ENCODE measurements at places on chromosomes 2 and 18.
A peak's percentile ranks its signal among the peaks of the same experiment; 100 is the strongest.

GRCh38 chr18:59233017-59233410 is 13.1 kb downstream of the GRP start:
- no peak for DNase-seq

DNA sequence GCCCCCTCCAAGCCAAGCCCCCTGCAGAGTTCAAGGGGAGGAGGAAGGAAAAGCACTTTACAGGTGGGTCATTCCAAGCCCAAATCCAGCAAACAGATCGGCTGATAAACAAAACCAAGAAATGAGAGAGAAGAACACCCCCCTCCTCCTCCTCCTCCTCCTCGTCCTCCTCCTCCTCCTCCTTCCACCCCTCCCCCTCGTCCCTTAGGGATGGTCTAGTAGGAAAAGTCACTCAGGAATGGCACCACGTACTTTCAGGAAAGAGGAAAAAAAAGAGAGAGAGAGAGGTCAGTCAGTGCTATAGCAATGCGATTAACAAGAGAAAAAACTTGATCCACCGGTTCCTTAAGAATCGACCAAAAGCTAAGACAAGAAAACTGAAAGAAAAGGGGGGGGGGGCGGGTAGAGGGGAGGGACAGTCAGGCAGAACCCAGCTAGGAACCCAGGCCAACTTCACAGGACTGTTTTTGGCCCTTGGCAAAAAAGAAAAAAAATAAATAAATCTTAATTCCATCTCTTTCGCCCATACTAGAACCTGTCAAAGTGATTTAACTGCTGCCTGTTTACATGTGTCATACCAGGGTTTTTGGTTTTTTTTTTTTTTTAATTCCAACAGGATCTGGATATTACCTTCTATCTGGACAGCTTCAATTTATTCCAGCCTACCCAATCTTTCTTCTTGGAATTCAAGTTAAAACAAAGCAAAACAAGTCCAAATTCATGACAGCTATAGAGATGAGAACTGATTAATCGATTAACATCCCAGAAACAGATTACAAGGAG is 906 bp downstream of the IKZF2 start:
- no peak for DNase-seq

- DNase-seq = peak; percentile 62
Observed at GRCh38 chr2:218396688-218397462, 2.8 kb upstream of the CTDSP1 start.

DNA sequence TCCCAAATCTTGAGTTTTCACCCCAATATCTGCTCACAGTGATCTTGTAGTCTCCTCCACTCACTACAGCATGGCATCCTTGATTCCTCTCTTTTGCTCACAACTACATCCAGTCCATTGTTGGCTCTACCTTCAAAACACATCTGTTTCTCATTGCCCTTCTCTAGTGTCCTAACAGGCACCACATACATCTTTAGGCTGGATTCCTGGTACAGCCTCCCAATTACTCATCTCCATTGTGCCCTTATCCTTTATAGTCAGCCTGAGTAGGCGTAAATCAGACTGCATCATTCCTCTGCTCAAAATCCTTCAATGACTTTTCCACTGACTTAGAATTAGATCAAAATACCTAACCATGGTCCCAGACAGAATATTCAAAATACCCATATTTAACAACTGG is 10.7 kb upstream of the TAF1B start:
- no peak for DNase-seq

DNA sequence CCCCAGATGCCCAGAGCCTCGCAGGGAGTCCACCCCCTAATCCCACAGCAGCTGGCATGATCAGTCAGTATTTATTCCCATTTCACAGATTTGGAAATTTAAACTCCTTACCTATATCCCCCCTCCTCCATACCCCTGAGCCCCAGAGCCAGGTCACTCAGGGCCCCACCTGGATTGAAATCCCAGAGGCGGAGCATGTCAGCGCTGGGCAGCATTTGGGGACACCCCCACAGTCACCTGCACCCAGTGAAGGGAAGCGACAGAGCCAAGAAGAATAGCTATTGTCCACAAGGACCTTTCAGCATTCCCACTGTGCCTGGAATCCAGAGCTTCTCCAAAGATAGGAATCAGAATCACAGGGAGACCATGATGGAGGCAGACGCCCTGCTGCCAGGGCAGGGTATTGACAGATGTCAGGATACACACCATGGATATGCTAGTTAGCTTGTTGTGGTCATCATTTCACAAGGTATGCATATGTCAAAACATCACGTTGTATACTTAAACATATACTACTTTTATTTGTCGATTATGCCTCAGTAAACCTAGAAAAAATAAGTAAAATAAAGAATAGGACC is 968 bp upstream of the ASTL start:
- DNase-seq = no peak

- no peak for DNase-seq
Observed at GRCh38 chr18:9336827-9337226, 2.3 kb downstream of the TWSG1 start.

DNA sequence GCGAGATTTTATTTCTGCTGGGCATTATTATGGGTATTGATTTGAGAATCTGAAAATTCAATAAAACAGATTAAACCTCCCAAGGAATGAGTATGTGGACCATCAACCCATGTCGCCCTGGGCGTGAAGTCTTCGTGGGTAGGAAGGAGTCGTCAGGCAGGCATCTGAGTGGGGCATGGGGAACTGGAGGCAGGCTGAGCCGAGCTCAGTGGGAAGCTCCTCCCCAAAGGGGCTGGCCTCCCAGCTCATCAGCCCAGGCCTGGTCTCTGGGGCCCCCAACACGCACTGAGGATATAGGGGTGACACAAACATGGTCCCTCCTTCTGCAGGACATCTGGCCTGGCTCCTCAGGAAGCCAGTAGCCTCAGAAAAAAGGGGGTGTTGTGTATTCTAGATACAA is 265.2 kb downstream of the TFCP2L1 start:
- no peak for DNase-seq

DNA sequence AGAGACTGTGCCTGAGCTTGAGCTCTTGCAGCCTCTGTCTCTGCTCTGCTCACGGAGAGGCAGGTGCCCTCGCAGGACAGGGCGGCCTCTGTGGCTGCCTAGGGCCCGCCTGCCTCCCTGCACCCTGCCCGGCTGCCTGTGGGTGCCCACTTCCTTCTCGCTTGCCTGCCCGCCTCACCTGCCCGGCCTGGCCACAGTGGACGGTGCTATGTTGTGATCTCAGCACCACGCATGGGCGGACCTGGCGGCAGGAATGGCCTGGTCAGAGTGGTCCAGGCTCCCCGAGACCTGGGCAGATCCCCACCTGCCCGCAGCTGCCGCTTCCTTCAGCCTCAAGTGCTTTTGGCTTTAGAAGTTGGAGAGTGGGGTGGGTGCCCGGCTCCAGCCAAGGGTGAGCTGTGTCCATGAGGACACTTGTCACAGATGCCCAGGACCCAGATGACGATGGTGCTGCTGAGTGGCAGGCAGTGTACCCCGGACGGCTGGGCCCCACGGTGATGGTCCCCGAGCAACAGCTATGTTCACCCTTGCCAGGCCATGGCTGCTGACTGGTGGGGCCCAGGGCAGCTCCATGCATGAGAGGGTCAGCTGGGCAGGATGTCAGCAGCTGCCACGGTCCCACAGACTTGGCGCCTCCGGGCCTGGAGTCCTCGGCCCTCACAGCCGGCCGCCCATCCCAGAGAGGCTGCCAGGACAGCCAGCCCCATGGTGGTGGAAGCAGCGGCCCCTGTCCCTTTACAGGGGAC is 25.3 kb downstream of the RTP5 start:
- no peak for DNase-seq

- DNase-seq = peak; percentile 32
Observed at GRCh38 chr2:59462422-59463197, 1090.8 kb downstream of the BCL11A start.

DNA sequence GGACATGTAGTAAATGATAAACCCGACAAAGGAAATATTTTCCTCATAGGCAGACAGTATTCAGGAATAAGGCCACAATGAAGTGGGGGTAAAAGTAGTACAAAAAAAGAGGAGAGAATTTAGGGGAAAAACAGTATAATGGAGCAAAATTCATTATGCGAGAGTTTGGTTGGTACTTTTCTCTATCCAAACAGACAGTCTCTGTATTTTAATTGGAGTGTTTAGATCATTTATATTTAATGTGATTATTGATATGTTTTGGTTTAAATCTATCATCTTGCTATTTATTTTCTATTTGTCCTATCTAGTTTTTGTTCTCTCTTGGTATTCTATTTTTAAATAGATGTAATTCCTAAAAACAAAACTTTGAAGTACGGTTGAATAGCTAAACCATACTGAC is 170.3 kb upstream of the SP5 start:
- DNase-seq = no peak

GRCh38 chr2:196988639-196989038 is 62.1 kb upstream of the PGAP1 start:
- DNase-seq = no peak

DNA sequence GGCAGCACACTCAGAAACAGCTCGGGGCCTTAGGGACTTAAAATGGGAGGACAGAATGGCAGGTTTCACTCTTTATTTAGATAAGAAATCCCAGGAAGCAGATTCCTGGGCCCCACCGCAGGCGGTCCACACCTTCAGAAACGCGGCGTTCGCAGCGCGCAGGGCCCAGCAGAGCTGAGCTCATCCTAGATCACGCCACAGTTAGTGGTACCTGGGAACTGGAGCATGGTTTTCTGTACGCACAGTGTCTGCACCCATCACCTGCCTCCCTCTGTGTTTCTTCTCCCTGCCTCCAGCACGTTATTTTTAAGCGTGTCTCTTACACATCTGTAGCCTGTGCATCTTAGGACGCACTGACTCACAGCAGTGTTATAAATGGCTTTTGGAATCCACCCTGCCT is 242.1 kb downstream of the ALPK2 start:
- DNase-seq = no peak

DNA sequence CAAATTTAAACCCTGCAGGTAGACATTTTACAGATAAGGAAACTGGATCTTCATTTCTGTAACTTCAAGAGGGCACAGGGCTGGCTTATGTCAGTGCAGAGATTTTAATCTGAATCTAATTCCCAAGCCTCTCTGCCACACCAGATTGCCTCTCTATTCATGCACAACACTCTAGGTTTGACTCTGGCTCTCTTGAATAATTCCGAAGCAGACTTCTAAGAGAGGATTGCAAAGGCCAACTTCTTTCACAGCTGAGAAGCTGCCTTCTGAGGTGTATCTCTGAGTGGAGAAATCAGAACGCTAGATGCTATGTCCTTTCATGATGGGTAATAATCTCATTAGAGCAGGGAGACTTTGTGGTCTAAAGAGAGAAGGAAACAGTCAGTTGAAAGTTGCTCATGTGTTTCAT is 20.1 kb upstream of the MGAT5 start:
- DNase-seq = peak; percentile 39

- no peak for DNase-seq
Observed at GRCh38 chr2:217783243-217783642, 219.6 kb downstream of the TNS1 start.

DNA sequence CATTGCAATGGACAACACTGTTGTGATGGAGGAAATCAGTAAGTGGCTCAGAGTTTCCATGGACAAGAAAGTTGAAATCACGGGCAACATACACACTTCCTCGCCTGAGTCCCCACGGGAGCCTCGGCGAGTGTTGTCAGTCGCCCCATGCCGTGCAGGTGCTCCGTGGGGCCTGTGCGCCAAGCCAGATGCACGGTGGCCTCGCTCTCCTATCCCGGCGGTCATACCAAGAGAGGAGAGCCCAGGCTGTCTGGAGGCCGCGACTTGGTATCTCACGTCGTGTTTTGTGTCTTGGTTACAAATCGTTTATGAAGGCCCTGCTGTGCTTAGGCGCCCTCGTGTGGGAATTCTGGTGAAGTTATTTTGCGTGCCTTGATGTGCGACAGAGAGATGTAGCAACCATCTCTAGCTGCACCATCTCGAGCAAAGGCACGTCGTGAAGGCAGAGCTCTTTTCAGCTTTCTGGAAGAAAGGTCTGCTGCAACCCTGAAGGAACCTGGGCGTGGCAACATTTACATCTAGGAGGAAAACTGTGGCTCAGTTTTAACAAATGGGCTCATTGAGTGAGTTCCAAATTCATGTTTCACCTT is 21.8 kb downstream of the ATG4B start:
- DNase-seq = peak; percentile 30

DNA sequence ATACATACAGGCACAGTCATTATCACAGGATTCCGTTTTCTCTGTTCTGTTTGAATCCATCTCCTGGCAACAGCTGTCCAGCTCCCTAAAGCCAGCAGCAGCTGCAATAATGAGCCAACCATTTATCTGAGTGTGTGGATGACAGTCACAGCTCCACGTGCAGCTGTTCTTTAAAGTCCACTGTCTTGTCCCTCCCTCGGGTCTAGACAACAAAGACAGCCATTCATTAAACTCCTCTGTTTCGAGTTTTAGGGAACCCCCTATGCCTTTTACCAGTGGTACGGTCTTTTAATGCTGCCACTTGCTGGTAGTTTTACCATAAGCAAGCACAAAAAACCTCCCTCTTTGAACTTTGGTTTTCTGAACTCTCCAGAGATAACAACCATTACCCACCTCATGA is 16.0 kb upstream of the MSGN1 start:
- DNase-seq = peak; percentile 67

DNA sequence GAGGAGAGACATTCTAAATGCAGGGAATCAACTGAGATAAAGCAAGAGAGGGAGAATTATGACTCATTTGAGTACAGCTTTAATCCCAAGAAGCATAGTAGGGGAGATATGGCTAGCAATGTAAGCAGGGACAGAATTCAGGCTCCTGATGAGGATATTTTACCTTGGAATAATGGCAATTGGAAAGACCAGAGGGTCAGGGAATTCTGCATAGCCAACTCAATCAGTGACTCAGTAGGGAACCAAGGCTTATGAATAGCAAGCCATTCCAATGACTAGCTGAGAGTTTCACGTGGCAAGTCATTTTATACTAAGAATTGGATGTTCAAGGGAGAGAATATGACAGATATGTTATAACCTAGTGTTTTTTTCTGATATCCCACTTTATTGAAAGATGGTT is 563.8 kb upstream of the NETO1 start:
- no peak for DNase-seq

- no peak for DNase-seq
Observed at GRCh38 chr2:137522620-137523011, 441.7 kb upstream of the HNMT start.

DNA sequence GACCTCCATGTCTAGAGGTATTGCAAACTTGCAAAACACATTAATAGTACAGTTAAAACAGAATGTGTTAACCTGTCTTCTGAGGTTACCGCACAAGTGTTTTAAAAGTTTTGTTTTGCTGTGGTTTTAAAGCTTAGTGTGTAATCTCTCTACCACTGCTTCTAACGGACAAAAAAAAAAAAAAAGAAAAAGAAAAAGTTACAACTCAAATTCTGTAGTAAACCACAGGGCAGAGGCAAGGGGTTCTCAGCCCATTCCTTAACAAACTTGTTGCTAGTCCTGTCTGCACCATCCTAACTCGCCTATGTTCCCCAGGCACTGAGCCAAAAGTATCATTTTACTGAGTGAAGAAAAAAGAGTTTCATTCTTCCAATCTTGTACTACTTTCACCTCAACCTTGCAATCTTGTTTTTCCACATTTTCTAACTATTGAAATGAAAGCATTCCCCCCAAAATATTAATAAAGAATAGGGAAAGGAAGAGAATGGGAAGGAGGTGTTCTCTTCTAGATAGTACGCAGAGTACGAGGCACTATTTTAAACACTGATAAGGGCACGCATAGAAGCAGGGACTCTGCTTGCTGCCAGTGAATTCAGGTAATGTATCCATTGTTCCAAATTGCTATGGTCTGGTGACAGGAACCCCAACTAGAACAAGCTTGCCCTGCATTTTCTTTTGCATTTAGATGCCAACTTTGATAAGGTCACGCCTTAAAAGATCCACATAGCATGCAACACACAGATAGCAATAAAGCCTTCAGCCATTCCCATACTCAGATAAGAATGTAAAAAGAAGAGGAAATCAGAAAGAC is 47.1 kb downstream of the IKZF2 start:
- no peak for DNase-seq
